Adrenal gland (tissue), 19 donors: ENCODE measurements at places on chromosomes 2 and 18. TPM values are rescaled to one million over a fixed set of nuclear protein-coding genes. Genes with fewer than 3 reads are reported as not detected.

MC5R gene
- total RNA-seq: 0.06 TPM

LRRC30 gene
- total RNA-seq: not detected

MYOM1 gene
- total RNA-seq: 2.9 TPM

GPR45 gene
- not detected for total RNA-seq

CACNB4 gene
- 8.5 TPM for total RNA-seq

DNA sequence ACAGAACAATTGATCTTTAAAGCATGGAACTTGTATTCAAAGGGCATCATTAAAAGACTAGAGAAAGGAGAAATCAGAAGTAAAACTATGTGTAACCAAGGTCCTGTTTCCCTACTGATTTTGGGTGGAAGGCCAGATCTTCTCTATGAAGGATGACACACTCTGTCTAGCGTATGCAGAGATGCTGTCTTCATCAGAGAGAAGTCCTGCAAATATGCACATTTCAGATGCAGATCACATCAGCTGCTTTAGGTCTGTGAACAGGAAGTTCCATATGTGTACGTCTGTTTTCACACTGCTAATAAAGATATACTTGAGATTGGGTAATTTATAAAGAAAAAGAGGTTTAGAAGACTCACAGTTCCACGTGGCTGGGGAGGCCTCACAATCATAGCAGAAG lies 857.3 kb downstream of the CNTNAP5 start:
- DNase-seq: no peak

DNA sequence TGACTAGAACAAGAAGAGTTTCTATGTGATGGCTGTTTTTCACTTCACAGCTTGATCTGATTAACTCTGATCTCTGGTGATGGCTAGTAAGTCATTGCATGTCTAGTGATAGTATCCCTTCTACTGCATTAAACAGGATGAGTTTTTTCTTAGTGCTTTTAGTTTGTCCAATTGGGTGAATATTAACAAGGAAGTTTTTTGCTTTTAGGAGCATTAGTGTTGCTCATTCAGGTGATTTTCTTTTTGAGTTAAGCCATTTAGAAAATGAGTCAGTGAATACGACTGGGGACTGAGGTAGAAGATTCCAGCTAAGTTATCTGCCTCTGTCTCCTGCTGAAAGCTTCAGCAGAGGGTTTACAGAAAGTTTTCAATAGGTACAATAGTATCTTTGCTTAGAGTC lies 306.7 kb downstream of the PIK3C3 start:
- no peak for DNase-seq

DNA sequence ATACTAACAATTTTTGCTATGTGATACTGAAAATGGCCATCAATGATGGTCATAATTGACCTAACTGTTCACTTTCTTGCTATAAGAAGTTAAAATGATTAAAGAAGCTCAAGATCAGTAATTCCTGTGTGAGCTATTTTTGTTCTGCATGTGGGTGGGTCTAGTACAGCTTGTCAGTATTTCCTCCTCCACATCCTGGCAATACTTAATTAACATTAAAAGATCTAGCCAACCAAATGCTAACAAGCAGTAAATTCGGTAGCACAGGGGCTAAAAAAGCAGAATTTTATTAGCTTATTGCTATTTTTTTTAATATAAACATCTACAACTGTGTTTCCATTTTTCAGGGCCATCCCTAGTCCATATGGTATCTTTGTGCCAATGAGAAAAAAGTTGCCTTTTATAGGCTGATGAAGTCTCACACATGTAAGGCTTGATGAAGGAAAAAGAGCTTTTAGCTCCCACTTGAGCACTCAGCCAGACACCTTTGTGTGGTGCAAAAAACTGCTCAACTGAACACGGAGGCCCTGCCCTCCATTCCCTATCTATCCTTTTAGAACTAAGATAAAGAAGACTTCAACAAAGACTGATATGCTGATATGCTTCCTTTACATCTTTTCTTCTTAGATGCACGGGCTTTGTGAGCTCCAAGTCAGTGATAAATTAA lies 4.9 kb upstream of the PNO1 start:
- DNase-seq: no peak

DNA sequence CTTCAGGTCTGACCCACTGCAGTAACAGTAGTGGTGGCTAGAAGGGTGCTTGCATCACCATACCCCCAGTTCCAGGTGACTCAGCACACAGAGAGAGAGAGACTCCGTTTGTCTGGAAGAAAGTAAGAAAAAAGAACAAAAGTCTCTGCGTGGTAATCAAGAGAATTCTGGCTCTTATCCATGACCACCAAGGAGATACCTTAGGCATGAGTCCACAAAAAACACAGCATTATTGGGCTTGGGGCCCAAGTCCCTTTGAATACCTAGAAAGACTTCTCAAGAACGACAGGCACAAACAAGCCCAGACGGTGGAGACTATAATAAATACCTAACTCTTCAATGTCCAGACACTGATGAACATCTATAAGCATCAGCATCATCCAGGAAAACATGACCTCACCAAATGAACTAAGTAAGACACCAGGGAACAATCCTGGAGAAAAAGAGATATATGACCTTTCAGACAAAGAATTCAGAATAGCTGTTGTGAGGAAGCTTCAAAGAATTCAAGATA lies 21.7 kb upstream of the BAZ2B start:
- DNase-seq: no peak

GRCh38 chr2:232139786-232140562 lies 178.5 kb downstream of the DIS3L2 start:
- no peak for DNase-seq

- DNase-seq: no peak
These were observed 117.5 kb downstream of the EPHA4 start for GRCh38 chr2:221454459-221455105.

- no peak for DNase-seq
These were observed 62.8 kb downstream of the INPP4A start for GRCh38 chr2:98507461-98507860.

DNA sequence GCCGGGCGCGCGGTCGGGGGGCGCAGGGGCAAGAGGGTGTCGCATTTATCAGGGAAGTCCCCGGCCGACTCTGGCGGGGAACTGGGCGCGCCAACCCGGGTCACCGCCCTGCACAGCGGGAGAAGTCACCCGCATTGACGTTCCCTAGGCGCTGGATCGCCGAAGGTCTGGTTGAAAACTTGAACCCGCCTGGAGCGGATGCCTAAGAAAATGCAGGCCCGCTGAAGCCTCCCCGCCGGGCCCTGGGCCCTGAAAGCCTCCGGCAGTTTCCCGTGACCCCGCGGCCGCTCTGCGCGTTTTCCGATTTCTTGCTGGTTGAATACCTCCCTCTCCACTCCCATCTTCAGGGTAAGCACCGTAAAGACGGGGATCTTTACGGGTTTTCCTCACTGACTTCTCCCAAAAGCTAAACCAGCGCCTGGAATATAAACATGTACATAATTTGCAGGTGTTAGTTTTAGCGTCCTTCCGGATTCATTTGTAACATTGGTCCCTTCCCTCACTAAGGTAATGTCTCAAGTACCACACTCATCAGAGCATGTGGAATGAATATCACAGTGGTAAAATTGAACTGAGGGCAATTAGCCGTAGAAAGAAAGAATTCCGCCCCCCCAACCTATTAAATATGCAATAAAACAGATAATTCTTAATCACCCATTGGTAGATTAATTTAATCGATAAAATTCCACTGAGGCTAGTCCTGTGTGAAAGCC lies 675 bp upstream of the SPIRE1 start:
- DNase-seq: peak; percentile 63

DNA sequence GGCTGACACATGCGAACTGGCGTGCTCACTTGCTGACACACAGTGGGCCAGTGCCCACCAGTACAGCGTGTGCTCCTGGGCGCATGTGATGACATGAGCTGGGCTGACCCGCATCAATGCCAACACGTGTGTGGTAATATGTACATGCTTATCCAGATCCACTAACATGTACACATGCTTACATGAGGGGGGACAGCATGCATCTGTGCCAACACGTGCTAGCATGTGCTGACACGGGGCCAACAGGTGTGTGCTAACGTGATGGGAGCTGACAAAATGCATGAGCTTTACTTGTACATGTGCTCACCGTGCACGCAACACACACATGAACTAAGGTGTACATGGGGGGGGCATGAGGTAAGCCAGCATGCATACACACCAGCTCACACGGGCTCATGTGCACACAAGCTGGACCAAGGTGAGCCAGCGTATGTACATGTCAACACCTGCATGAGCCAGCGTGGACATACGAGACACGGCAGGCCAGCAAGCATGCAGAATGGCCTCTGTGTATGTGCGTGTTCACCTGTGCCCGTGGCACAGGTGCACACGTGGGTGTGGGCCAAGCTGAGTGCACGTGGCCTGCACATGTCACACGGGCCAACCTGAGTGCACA lies 28.5 kb downstream of the GPC1 start:
- peak; percentile 13 for DNase-seq
